Stimulated activated CD8-positive, alpha-beta memory T cell treated with anti-CD3 and anti-CD28 coated beads, Interleukin-7, amount 100 ng/mL, for 24 hours (primary cell): ENCODE measurements at places on chromosomes 12 and 14.

DNA sequence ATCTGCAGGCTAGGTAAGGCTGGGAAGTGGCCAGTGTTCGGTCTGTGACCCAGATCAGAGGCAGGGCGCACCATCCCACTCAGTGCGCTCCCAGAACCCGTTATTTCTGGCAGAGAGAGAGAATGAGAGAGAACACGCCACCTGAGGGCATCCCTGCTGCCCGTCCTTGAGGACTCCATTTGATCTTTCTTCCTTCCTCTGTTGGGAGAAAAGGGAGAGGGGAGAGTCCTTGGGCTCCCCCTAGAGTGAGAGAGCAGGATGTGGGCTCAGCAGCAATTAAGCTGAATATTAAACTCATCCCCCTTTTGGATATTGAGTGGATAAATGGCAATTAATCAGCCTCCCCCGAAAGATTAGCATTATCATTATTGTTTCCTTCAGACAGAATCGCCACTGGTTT is 70.6 kb downstream of the IFT43 start:
- no peak for DNase-seq

- DNase-seq = no peak
Observed at GRCh38 chr14:76706811-76707210, 54.5 kb upstream of the VASH1 start.

DNA sequence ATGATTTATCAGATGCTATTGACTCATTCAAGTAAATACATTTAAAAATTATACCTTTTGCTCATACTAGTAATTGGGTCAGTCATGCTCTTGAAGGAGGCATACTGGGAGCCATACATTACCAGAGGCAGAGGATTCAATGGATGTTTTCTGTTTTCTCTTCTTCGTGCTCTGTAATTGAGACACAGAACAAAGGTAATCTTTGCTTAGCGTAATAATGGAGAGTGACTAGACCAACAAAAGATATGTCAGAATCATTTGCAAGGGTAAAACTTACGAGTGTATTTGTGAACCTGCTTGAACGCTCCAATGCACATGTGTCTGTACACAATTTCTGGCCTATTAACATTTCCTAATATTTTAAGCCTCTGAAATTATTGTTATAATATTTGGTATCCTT is 296.4 kb downstream of the FOXG1 start:
- DNase-seq = no peak

DNA sequence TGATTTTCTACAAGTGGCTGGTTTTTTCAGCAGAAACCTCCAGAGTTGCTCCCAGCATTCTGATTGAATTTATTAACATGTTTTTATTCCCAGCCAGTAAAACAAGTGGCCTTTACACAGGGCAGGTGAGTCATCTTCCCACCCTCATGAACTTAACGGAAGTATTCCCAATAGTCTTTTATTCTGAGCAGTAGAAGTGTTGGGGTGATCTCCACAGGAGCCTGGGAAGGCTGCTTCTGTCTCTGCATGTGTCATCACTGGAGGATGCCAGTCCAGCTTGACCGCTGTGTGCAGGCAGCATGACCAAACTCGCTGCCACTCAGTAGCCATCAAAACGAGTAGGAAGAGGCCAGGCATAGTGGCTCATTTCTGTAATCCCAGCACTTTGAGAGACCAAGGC is 13.4 kb upstream of the DNAH10 start:
- no peak for DNase-seq

GRCh38 chr12:100995771-100996170 is 201.2 kb downstream of the ANO4 start:
- DNase-seq = no peak

DNA sequence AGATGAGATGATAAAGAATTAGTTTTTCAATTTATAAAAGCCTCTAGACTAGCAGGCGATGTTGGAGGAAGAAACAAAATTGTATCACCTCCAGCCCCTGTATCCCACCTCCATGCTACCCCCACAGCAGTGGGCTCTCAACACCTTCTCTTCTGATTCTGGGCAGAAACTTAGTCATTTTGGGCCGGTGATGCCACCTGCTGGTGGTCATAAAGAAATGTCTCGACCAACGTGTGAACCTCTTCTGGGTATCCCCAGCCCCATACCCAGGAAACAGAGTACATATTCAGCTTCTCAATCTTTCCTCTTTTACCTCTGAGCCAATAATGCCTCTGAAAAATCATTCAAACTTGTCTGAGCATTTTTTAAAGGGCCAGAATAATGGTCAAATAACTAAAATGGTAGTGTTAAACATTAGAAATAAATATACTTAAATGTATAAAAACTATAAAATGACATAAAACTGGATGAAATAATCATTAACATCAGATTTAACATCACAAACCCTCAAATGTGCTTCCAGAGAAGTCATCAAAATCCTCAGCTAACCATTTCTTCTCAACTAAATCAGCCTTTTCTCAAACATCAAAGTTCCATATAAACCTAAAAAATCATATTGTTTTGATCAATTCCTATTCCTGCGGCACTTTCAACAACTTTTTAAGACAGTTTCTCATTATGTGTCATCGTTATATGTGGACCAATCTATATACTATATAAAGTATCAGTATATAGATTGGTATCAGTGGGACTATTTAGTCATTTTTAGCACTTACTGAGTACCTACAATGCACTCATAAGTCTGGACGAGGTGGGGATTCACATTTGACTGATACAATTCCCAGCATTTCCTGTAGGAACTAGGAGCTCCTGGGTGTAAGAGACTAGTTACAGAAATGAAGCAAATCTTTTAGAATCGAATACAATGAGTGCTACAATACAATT is 69.4 kb downstream of the ATXN2 start:
- DNase-seq = peak; percentile 12

DNA sequence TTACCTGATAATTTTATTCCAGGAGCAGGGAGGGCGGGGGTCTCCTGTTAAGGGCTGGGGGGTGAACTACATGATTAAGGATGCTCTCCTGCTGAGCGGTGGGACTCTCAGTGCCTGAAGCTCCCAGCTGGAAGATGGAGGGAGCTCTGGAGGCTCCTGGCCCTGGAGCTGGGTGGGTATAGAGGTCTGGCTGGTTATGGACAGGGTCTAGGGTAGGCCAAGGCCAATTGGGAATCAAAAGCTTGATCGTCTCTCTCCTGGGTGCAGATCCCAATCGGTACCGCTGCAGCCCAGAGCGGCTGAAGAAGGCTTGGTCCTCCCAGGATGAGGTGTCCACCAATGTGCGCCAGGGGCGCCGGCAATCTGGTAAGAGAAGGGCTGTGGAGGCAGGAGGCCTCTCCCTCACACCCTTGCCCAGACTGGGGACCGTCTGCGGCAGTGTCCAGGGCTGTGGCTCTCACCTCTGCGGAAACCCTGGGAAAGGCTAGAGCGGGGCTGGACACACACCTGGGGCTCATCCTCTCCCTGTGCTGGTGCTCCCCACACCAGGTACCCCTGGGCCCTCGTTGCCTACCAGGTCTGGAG is 28.4 kb downstream of the PLEKHG3 start:
- no peak for DNase-seq

GRCh38 chr12:73159954-73160353 is 887.8 kb downstream of the TRHDE start:
- DNase-seq = no peak

GRCh38 chr14:73794146-73794545 is 57.5 kb upstream of the PTGR2 start:
- DNase-seq = no peak

- no peak for DNase-seq
Observed at GRCh38 chr14:31834616-31835015, 242.5 kb upstream of the ARHGAP5 start.

GRCh38 chr12:82805812-82806497 is 119.2 kb downstream of the TMTC2 start:
- DNase-seq = no peak

GRCh38 chr12:5172886-5173285 is 129.2 kb downstream of the KCNA5 start:
- DNase-seq = no peak

DNA sequence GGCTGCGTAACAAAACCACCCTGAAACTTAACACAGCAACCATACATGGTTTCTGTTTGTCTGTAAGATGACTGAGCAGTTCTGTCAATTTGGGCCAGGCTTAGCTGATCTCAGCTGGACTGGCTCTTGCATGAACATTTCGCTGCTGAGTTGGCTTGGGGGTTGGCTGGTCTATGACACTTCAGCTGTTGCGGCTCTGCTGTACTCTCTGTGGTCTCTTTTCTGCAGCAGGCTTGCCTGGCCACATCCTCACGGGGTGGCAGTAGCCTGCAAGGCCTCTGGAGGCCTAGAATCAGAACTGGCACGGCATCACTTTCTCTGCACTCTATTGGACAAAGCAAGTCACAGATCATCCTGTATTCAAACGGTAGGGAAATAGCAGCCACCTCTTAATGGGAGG is 216.2 kb downstream of the BCL11B start:
- DNase-seq = peak; percentile 11

DNA sequence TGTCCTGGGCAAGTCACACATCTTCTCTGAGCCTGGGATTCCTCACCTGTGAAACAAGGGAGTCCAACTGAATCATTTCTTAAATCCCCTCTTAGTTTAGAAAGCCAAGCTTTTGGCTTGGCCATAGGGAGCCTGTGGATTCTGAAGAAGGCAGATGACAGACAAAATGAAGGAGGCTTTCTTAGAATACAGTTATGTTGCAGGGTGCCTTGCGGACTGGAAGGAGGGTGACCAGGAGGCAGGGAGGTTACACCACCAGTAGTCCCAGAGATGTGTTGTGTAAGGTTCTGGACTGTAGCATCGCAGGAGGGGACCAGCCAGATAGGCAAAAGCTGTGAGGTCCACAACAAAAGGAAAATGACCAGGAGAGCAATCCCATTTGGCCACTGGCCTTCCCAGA is 8.2 kb upstream of the ACVR1B start:
- DNase-seq = no peak

DNA sequence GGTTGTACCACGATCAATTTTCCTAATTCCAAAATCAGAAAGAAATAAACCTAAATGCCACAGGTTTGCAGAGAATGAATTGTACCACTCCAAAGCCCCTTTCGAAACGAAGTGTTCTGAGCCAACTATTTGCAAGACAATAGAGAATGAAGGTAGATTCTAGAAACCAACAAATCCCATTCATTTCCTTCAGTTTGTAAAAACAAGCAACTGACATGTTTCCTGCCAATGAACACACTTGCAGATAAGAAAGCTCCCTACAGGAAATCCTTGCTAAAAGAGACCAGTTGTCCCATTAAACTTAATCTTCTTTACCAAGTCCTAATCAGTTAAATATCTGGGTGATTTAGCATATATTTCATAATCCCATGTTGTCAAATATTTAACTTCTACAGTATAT is 198.4 kb upstream of the FOXN3 start:
- no peak for DNase-seq

GRCh38 chr14:77707355-77707723 is 484 bp downstream of the ALKBH1 start:
- DNase-seq = no peak

DNA sequence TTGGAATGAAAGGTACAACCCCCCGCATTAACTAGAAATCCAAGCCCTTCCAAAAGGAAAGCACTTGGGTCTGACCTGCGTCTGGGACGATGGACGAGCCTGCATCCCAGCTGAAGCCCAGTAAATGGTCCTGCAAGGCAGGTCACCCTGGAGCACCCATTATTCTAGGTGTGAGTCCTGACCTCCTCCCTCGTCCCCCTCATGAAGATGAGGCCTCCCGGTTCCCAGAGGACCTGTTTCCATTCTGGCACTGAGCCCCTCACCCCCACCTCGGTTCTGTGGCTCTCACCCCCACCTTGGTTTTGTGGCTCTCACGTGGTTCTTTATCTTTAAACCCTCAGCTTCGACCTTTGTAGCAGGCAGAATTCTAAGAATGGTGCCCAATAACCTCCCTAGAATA is 7.3 kb downstream of the IFI27 start:
- DNase-seq = no peak

- DNase-seq = no peak
Observed at GRCh38 chr14:69715725-69716477, 51.0 kb upstream of the SRSF5 start.

DNA sequence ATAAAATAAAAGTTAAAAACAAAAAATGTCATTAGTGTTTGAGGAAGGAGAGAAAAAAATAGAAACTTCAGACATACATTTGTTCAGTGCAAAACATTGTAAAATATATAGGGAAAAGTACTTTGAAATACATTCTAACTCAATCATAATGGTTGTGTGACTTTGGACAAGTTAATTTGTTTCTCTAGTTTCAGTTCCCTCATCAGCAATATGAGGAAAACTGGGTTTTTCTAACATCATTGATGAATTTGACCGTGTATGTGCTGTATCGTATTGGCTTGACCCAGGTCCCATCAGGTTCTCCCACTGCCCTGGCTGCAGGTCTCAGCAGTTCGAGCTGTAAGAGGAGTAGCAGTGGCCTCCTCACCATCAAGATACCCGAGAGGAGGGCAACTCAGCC is 173.9 kb upstream of the ATF7IP start:
- DNase-seq = no peak

DNA sequence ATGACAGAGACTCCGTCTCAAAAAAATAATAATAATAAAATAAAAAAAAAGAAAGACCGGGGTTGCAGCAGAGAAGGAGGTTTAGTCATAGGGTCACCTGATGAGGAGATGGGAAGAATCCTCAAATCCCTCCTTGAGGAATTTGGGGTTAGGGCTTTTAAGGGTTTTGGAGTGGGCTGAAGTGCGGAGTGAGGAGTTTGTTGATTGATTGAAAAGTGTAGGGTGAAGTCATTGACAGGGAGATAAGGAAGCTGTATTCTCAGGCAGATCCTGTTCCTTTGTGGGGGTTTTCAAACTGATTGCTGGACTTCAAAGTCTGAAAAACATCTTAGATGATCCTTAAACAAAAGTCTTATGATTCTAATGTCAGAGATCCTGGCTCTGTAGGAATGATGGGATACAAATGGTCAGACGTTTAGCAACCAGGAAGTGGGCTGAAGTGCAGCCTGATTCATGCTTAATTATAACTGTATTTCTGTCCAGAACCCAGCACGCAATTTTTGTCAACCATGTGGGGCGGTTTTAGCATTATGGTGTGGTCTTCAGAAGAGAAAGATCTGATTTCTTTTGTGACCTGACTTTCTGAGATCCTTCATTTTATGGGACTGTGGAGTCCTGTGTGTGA is 16.0 kb downstream of the FNTB start:
- DNase-seq = no peak

GRCh38 chr12:92656911-92657310 is 45.9 kb upstream of the PLEKHG7 start:
- no peak for DNase-seq

DNA sequence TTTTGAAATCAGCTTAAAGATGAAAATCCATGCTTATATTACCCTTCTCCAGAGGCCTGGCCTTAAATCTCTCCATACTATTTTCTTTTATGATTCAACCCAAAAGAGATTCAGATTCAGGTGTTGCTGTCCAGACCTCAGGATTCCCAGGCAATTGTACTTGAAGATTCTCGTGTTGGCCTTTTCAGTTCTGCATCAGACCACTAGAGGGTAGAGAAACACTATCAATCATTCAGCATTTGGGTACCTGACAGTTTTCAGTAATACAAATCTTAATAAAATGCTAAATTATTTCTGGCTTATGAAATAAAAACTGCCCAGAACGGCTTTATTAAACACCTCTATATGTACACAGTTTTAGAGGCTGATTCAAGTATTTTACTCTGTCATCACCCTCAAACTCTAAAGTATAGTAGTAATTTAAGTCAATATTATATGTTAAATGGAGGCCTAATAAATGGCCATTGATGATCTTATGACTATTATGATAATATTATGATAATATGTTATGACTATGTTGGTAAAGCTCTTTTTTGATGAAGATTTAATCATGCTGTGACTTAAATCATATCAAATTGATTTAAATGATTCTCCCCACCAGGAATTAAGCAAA is 301.1 kb downstream of the DUSP6 start:
- no peak for DNase-seq
